ENCODE measurements at places on chromosomes 6 and 20.

DNA sequence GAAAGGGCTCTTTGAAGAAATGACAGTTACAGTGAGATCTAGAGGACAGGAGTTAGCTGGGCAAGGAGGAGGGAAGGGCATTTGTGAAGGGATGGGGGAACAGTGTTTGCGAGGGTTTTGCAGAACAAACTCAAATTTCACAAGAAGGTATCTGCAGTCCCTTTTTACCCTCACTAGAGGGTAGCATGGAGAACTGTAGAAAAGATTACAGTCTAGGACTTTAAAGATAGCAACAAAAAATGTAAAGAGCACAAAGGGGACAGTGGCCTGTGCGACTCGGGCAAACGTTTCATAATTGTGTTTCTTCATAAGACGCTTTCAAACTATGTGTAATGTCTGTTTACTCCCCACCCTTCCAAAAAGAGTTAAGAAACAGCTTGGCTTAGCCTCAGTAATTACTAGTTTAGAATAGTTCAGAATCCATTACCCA, 21.2 kb upstream of the ASXL1 start:
- DNase-seq = peak; percentile 59

GRCh38 chr6:107750176-107750797, 73.8 kb downstream of the SCML4 start:
- no peak for DNase-seq

DNA sequence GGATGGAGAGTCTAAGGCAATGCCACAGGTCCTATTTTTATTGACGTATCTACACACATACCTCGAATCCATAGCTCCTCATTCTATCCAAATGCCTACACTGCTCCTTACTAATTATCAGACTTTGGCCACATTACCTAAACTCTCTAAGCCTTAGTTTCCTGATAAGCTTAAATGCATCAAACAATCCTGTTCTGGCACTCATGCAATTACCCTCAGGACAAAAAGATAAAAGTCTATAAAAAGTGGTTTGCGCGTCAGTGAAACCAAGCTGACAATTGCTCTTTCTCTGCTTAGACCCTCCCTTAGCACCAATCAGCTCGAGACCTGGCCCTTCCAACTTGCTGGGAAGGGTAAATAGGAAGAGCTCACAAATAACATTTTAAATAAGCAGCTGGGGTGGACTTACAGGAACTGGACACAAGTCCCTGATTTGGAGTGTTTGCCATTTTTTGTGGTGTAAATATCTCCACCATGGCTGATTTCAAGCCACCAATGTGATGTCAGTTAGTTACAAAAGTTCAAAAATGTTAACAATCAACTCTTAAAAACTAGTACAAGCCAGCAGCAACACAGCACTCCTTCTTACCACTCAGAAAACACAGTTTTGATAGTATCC, 7.2 kb upstream of the PLEKHG1 start:
- no peak for DNase-seq

DNA sequence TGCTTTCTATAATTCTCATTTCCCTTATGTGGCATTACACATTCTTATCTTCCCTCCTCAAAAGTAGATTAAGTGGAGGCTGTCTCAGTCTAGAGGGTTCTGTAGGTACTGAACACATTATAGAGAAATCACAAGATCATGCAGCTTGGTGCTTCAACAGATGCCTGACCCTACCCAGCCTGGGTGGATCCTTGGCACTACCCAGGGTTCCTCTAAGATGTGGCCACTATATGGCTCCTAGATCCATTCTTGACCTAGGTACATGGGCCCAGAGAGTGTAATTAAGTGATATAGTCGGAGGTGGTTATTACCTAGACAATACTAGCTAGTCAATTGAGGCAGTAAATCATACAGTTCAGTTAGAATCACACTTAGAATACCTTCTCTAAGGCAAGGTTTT, 213.9 kb downstream of the AKAP7 start:
- DNase-seq = no peak

DNA sequence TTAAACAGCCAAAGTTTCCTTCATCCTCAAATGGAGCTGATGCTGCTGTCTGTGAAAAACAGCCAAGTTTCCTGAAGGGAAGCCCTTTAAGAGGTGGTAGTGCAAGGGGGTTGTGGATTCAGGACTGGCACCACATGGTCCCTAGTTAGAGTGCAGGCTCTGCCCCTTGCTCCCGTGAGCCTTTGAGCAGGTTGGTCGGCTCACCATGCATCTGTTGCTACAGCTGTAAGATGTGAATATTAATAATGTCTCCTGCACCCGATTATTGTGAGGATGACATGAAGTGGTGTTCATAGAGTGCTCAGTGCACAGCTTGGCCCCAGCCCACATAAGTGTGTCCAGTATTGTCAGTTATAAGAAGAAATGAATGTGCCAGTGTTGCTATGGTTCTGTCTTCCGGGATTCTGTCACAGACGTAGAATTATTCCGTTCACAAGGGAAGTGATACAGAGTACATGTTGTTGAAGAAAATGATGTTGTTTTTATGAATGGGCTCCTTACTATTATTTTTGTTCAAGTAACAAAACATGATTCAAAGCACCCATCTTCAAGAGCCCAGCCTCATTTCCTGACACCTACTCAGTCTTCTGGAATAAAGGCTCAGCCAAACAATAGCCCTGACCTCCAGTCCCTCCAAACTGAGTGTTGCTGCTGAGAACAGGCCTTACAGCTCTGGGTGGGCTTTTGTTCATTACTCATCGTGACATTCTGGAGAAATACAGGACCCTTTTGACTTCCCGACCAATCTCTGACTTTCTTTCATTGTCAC, 2.9 kb upstream of the PKIG start:
- peak; percentile 86 for DNase-seq

DNA sequence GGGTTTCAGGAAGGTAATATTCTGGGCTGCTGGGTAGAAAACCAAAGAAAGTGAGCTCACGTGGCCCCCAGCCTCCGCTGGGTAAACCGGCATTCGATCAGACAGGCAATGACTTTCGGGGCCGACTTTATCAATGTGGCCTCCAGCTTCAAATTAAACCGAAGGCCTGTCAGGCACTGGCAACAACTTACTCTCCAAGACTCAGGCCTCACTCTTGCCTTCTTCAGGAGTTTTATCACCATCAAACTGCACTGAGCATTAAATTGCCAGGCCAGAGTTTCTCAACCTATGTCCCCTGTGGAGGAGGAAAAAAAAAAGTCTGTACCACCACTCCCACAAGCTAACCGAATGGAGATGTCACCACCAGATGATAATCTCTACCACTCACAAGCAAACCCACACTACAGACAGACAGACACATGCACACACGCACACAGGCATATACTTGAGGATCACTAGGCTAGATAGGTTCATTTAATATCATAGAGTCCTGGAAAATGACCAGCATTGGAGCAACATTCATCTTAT, 1.1 kb upstream of the MBOAT1 start:
- no peak for DNase-seq

- DNase-seq = peak; percentile 72
Observed at GRCh38 chr6:142942805-142943227, 2.2 kb downstream of the HIVEP2 start.

DNA sequence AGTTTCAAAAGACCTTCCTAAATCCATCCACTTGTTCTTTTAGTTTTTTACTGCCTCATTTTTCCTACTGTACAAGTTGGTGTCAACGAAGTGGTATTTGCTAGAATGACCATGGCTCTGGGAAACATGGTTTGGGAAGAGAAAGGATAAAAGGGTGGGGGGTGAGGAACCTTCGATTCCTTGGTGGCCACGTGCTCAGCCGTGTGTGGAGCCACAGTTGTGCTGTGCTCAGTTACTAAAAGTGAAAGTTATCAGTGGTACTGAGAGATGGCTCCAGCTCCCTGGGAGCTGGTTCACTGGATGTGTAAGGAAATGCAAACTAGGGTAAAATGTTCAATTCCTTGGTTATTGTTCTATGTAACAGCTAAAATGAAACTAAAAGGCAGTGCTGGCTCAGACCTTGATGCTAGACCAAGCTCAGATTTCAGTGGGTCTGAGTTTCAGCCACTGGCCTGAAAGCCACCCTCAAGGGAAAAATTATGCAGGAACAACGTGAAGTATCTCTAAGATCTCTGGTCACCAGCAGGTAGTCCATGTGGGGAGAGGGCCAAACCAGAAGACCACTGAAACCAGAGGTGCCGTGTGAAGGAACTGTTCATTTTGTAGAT, 7.4 kb upstream of the SLC22A2 start:
- no peak for DNase-seq

DNA sequence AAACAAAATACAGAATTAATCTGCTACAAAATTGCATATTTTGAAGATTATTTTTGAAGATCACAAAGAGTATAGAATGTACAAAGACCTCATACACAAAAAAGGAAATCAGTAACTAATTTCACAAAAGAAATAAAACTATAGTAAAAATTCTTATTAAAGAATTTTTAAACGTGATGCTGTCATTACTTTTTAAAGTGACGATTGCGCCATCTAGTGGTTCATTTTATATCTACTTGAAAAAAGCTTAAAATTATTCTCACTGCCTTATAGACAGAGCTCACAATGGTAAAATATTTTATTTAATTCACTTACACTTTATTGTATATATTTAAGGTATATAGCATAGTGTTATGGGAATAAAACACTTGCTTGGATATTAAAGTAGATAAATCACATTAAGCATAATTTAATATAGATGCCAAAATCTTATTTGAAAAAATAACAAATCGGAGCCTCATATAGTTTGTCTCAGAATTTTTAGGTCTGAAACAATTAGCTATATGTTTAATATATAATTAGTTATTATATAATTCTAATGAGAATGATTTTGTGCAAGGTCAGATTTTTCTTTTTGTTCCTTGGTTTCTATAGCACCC, 128.8 kb downstream of the PHF3 start:
- peak; percentile 69 for DNase-seq

- peak; percentile 21 for DNase-seq
Observed at GRCh38 chr6:156828280-156828703, 51.1 kb downstream of the ARID1B start.

DNA sequence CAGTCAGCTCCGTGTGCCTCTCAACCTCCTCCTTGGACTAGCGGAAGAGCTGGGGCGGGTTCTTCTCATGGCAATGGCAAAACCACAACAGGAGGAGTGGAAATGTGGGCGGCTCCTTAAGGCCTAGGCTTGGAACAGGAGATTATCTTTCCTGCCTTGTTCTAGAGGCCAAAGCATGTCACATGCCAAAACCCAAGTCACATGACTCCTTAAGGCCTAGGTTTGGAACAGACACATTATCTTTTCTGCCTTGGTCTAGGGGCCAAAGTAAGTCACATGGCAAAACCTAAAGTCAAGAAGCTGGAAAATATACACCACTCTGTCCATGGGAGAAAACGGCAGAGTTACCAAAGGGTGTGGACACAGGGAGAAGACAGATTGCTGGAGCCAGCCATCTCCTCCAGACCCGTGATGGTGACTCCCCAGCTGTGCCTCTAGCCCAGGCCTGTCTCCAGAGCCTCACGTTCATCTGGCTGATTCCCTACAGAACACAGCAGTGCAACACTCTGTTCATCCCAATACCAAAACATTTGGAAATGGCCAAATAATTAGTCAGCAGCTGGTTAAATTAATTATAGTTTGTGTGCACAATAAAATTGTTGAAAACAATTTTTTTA, 34.2 kb downstream of the ANKRD60 start:
- no peak for DNase-seq

- DNase-seq = no peak
Observed at GRCh38 chr6:1385129-1386037, 4.0 kb upstream of the FOXF2 start.

DNA sequence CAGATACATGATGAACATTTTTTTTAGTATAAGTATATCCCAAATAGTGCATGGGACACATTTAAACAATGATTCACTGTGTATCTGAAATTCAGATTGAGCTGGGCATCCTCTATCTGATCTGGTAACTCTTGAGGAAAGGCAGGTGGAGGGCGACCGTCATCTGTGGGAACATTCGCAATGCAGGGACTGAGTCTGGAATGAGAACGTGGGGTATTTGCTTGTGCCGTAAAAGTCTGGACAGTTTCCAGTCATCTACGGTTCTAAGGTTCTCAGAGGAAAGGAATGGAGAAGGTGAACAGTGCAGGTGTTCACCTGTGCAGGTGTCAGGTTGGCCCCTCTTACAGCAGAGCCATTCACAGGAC, 22.6 kb downstream of the CTCFL start:
- DNase-seq = no peak

DNA sequence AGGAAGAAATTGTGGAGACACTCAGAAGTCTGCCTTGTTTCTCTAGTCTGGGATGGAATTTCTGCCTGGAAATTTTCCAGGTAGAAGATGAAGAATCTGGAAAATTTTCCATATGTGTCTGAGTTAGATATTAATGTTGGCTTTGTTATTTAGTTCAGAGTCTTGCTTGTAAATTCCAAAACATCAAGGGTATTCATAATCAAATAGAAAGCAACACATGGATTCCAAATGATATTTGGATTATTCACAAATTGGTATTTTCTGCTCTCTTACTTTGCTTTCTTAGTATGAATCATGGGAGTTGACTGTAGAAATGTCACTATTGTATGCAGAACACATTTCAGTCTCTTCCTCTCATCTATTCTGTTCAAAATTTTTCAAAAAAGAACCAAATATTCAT, 116.0 kb downstream of the GRIK2 start:
- no peak for DNase-seq

DNA sequence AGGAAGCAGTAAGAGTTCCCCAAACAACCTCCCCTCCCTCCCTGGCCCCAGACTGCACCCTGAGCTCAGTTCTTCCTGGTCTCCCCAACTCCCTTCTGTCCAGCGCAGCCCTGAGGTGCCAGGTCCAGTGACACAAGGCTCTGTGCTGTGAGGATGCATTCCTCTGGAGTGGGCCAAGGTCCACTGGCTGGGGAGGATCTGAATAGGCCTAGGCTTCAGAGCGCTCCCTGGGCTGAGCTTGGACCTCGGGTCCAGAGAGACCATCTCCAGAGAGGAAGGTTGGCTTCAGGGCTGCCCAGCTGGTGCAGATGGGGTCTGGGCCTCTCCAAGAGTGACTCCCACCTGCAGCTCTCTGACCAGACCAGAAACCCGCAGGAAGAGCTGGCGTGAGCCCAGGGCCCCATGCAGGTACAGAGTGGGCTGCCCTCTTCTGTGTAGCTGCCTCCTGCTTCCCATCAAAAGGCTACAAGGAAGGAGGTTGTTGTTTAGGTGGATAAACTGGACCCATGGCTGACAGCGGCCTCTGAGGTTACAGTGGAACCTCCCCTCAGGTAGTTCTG, 52.3 kb upstream of the MLN start:
- DNase-seq = no peak

DNA sequence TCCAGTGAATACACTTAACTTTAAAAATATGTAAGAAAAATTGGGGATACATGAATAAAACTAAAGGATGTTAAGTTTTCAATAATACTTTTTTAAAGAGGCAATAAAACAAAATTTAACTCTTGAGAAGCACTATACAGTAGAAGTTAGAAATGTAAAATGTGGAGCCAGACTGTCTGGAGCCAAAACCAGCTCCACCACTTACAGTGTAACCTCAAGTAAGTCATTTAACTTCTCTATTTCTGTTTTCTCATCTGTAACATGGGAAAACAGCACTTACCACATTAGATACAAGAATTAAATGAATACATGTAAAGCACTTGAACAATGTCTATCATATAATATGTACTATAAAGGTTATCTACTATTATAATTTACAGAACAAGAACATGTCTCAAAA, 6.7 kb downstream of the ATG5 start:
- no peak for DNase-seq

- DNase-seq = peak; percentile 76
Observed at GRCh38 chr20:16801919-16802651, 53.9 kb downstream of the OTOR start.

- peak; percentile 86 for DNase-seq
Observed at GRCh38 chr6:31763619-31763940, 1.1 kb downstream of the SAPCD1 start.

GRCh38 chr6:37051138-37052026, 45.9 kb downstream of the FGD2 start:
- DNase-seq = peak; percentile 87

GRCh38 chr20:17870086-17870740, 98.4 kb downstream of the SNX5 start:
- DNase-seq = no peak

GRCh38 chr6:168873278-168874190, 380.1 kb downstream of the THBS2 start:
- no peak for DNase-seq
